ENCODE measurements at places on chromosomes 4 and X.

GRCh38 chr4:76641351-76641750, 206.3 kb downstream of the SHROOM3 start:
- no peak for DNase-seq

GRCh38 chrX:53831662-53832635, 145.4 kb upstream of the HUWE1 start:
- peak; percentile 2 for DNase-seq

DNA sequence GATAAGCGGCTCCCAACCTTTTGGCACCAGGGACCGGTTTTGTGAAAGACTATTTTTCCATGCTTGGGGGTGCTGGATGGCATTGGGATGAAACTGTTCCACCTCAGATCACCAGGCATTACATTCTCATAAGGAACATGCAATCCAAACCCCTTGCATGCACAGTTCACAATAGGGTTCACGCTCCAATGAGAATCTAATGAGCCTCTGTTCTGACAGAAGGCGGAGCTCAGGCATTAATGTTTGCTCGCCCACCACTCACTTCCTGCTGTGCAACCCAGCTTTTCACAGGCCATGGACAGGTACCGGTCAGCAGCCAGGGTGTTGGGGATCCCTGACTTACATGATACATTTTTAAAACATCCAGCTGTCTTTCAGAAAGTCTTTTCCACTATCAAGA, 187.3 kb downstream of the SLC39A8 start:
- no peak for DNase-seq

DNA sequence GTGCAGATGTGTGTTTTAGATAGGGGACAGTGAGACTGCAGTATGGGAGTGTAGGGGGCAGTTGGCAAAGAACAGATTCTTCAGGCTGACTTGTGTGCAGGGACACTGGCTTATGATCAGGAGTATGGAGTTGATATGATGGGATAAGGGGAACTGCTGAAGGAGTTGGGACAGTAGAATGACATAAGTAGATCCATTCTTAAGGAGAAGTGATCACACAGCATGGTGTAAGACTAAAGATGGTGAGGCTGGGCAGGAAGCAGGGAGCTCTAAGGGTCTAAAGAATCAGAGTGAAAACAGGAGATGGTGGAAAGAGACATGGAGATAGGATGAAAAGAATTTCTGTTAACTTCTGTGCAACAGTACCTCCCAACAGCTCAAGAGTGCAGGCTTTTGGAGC, 70.7 kb downstream of the REELD1 start:
- no peak for DNase-seq

GRCh38 chr4:38831653-38832052, 25.0 kb downstream of the TLR6 start:
- DNase-seq, result no peak

DNA sequence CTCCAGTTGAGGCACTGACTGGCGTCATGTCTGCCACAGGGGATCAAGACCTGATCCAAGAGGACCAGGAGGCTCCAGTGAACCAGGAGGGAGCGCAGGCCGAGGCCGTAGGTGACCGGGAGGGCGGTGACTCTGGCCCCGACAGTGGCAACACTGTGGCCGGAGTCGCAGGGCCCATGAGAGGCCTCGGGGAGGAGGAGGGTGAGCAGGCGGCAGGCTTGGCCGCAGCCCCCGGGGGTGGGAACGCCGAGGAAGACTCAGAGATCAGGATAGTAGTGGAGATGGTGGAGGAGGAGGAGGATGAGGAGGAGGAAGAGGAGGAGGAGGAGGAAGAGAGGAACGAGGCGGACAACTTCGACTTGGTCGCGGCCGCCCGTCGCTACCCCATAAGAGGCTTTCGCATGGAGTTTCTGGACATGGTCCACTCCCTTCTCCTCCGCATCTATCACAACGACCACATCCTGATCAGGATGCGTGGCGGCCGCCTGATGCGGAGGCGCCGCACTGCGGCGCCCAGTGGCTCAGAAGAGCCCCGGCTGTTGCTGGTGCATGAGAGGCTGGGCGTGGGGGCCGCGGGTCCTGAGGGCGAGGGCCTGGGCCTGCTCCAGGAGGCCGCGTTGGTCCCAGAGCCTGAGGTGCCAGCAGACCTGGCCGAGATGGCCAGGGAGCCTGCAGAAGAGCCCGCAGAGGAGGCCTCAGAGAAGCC, 560 bp downstream of the CT47C1 start:
- no peak for DNase-seq

DNA sequence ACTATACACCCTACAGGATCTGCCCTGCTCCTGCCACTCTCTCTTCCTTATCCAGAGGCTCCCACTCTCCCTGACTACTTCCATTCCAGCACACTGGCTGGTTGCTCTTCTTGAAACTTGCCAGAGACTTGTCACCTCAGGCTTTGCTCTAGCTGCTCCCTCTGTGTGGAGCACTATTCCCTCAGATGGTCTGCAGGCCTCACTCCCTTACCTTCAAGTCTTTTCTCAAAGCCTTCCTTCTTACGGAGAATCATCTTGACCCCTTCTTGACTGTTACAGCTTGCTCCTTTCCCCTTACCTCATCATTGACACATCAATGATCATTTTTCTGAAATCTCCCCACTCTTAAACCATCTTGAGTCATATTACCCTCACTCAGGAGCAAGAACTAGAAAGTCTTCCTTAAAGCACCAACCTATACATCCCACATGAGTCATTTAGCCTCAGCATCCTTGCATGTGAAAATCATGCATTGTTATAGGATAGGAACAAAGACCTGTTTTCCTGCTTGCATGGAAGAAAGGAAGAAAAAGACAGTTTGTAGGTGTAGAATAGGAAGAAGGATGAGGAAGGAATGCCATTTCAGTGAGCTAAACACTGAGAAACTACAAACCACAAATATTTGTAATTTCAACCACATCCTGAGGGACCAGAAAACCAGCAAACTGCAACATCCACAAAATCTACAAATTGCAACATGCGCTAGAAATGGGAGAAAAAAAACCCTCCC, 55.7 kb downstream of the ANTXR2 start:
- DNase-seq, result no peak

DNA sequence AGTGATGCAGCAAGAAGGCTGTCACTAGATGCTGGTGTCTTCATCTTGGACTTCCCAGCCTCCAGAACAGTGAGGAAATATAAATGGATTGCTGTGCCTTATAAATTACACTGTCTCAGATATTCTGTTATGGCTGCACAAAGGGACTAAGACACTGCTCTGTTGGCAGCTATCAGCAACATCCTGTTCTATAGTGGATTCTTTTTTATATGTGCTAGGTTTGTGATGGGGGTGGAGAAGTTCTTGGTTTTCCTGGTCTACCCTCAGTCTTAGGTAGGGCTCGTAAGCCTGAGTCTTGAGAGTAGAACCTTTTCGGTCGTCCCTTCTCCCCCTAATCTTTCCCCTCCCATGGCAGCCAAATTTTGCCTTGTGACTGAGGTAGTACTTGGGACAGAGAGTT, 17.3 kb downstream of the STIM2 start:
- no peak for DNase-seq

GRCh38 chr4:136900696-136901095, 631.6 kb downstream of the PCDH18 start:
- no peak for DNase-seq

GRCh38 chrX:37613933-37614332, 42.5 kb downstream of the LANCL3 start:
- DNase-seq, result no peak

DNA sequence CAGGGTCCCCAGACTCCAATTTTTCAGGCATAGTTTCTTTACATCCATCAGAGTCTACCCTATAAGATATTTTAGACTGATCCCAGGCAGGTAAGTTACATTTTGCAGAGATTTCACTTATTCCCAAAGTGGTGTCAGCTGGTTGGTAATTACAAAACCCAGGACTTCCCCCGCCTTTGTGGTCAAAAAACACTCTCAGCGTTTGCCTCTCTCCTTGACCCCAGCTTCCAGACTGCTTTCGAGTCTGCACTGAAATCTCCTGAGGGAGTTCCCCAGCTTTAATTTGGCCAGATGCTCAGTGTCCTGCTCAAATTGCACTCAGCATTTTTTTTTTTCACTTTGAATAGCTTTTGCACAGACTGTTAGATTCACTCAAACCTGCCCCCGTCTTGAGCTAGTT, 11.2 kb upstream of the AMOT start:
- DNase-seq, result no peak

DNA sequence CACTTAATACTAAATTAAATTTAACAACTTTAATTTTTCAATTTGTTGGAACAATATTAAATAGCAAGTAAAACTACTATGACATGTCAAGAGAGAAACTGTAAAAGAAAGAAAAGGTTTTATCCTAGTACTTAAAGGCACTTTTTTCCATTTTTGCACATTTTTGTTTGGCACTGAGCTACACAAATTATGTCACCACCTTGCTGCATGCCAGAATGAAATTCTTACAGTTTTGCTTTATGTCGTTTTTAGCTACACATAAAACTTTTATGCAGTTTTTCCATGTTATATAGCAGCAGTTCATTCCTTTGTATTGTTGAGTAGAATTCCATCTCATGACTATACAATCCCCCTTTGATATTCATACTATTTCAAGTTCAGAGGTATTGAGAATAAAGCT, 99.1 kb upstream of the RXFP1 start:
- no peak for DNase-seq

DNA sequence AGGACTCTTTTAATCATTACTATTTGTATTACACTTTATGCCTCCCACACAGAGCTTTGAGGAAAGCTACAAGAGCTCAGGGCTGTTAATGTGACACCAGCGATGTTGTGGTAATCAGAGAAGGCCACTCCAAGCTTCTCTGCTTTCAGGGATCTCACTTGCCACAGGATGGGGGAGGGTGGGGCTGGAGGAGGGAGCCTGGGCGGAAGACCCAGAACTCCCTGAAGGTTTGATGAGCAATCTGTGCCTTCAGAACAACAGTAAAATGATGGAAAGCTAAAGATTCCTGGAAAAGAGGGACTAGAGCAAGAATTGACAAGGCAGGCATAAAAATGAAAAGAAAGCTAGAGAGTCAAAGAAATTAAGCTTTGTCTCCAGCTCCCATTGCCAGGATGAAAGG, 75.6 kb downstream of the MAML3 start:
- DNase-seq, result no peak

DNA sequence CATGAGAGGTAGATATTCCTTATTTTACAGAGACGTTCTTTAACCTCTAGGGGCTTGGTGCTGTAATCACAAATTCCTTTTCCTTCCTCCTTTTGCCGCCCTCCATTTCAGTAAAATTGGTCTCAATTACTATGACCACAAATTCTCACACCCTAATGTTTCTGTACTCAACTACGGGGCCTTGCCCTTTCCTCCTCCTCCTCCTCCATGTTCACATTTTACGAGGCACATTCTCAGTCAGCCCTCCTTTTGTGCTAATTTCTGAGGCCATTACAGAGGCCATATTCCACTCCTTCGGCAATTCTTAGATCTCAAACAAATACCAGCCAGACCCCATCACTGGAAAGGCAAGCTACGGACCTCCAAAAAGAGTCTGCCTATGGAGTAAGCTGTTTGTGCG, 92.1 kb downstream of the SH3KBP1 start:
- DNase-seq, result no peak

GRCh38 chr4:182225257-182225852, 17.8 kb upstream of the TENM3 start:
- no peak for DNase-seq

GRCh38 chr4:8655411-8656184, 63.0 kb downstream of the CPZ start:
- no peak for DNase-seq

DNA sequence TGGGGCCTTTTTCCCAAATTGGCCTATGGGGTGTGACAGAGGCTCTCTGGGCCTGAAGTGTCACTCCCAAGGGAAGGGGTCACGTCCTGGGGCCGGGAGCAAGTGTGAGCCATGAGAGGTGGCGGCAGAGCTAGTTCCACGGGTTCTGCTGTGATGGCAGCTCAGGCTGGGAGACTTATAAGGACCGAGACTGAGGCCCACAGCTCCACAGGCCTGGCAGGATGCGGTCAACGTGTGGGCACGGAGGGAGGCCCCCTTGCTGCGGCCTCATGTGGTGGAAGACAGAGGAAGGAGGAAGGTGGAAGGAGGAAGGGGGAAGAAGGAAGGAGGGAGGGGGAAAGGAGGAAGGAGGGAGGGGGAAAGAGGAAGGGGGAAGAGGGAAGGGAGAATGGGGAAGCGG, 7.2 kb upstream of the CPLX1 start:
- DNase-seq, result no peak

- DNase-seq, result no peak
Observed at GRCh38 chr4:94595880-94596483, 144.2 kb downstream of the PDLIM5 start.

DNA sequence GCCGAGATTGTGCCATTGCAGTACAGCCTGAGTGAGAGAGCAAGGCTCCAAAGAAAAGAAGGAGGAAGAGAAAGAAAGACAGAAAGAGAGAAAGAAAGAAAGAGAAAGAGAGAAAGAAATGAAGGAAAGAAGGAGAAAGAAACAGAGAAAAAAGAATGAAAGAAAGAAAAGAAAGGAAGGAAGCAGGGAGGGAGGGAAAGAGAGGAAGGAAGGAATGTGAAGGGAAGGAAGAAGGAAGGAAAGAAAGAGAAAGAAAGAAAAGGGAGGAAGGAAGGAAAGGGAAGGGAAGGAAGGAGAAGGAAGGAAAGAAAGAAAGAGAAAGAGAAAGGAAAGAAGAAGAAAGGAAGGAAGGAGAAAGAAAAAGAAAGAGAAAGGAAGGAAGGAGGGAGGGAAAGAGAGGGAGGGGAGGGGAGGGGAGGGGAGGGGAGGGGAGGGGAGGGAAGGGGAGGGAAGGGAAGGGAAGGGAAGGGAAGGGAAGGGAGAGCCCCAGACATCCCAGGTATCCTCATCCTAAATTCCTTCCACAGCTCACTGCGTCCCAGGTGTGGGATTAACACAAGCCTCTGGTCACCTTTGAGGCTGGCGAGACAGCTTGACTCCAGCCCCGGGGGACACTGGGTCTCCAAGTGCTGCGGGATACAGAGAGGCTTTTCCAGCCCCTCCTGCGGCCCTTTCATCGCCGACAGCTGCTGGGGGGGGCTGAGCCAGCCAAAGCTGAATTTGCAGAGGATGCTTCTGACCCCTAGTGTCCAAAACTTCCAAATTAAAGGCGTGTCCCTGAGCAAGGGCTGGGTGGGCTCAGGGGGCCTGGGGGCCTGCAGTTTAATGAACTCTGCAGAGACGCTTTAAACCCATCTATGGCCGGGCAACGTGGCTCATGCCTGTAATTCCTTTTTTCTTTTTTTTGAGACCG, 24.2 kb upstream of the CSF2RA start:
- peak; percentile 38 for DNase-seq

DNA sequence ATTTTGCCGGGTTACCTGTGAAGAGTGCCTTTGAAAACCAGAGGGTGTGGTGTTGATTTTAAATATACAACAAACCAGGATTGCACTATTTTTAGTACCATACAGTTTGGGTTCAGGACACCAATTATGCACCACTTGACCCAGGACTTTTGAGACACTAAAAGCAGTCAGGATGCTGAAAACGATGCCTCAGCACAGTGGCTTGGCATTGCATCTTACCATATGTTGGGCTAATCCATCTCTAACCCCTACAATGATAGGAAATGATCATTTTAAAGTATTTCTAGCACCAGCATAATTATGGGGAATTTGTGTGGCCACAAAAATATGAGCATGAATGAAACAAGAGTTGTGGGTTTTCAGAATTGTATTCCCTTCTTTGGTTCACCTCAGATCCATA, 4.1 kb downstream of the IBSP start:
- DNase-seq, result no peak

- peak; percentile 6 for DNase-seq
Observed at GRCh38 chr4:21697583-21697982, 251.0 kb downstream of the KCNIP4 start.
